Central memory CD8-positive, alpha-beta T cell (primary cell): ENCODE measurements at places on chromosomes 11 and 22.
A peak's percentile ranks its signal among the peaks of the same experiment; 100 is the strongest.

DNA sequence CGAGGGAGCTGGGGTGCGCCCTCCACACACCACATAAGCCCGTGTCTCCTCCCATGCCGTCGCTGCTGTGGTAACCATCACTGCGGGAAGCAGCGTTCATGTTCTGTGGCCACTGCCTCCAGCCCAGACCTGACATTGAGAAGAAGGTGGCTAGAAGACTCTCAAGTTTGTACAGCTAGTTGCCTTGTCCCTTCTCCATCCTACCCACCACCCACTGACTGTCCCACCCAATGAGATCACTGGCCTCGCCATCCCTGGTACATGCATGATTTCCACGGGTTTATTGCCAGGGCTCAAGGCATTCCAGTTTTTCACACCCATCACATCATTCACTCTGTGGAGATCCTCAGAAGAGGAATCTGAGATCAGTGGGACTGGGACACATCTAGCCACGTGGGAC, 33.0 kb downstream of the AHNAK start:
- no peak for DNase-seq

DNA sequence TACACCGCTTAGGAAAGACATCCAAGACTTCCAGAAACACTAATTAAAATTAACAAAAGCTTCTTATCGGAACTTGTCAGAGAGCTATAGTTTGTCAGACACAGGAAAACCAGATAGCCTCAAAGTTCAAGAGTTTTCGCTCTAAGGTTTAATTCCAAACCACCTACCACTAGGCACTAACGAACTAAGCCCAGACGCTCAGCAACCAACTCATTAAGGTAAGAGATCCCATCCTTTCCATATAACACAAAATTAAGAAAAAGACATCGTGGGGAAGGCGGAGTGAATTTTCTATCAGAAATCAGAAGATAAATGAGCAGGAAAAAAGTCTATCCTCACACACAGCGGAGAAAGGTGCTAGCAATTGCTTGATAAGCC, 382 bp downstream of the IMMP1L start:
- DNase-seq, result no peak

DNA sequence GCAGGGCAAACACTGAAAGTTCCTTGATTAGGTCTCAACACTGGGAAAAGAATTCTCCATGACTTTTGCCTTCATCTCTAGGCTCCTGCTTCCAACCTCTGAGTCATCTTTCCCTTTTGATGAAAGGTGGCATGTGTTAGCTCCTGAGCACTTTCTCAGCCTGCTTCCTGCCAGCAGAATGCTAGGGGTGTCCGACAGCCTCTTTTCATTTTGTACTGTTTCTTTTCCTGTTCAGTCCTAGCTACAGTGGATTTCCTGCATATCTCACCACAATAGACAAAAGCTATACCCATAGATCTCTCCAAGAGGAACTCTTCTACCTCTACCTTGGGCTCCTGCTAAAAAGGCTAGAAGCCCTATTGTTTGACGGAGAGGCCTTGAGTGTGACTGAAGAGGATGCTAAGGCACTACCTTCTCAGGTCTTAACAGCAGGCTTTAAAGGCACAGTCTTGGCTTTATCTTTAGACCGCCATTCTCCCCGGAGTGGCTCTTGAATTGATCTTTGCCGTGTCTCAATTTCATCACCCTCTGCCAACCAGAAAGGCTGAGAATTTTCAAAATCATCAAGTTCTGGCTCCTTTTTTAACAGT, 145.5 kb downstream of the RBFOX2 start:
- no peak for DNase-seq

DNA sequence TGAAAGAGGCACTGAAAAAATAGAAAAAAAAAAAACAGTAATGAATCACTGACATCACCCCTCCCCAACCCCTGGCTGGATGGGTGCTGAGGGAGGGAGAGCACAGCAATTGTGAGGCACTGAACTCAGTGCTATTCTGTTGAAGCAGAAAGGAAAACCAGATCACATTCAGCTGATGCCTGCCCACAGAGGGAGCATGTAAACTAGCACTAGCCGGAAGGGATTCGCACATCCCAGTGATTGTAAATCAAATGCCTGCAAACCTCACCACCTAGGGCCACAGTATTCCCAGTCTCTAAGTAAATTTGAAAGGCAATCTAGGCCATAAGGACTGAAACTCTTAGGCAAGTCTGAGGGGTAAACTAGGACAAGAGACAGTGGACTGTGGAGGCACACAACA, 772.0 kb upstream of the CCDC179 start:
- no peak for DNase-seq

- DNase-seq, result no peak
These were observed 22.9 kb downstream of the MMP13 start for GRCh38 chr11:102932678-102933077.

DNA sequence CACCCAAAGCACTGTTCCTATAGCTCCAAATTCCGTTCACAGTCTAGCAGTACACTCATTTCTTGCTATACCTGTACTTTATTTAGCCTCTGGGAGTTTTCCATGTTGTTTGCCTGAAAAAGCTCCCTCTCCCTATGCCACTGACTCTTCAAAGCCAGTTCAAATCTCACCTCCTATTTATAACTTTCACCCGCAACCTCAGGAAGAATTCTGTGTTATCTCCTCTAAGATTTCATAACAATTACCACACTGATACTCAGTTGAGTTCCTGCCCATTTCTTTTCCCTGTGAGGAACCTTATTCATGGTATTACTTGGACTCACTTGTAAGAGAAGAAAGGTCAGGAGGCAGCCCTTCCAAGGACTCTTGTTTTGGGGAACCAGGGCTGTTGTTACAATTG, 25.2 kb downstream of the GDPD4 start:
- DNase-seq, result no peak

DNA sequence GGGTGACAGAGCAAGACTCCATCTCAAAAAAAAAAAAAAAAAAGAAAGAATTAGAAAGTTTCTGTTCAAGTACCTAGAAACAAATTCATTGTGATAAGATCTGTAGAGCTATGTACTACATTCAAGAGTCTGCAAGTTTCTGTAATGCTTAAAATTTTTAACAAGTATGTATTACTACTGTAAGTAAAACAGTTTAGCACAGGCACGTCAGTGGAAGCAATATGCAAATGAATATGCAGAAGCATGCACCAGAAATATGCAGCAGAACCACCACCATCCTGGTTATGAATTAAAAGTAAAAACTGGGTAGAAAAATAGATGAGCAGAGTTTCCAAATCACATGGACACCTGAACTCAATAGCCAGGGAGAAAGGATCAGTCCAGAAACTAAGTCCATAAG, 19.3 kb downstream of the SBF2 start:
- DNase-seq, result no peak

- no peak for DNase-seq
These were observed 23.9 kb upstream of the CCDC179 start for GRCh38 chr11:22884217-22884616.

GRCh38 chr11:26777372-26777808, 55.5 kb upstream of the SLC5A12 start:
- DNase-seq, result no peak

DNA sequence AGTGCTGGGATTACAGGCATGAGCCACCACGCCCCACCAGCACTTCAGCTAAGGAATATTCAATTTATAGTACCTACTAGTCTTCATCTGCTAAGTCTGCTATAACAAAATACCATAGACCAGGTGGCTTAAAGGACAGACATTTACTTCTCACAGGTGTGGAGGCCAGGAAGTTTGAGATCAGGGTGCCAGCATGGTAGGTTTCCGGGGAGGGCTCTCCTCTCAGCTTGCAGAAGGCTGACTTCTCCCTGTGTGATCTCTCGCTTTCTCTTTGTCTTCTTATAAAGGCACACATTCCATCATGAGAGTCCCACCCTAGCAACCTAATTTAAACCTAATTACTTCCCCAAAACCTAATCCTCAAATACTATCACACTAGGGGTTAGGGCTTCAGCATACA, 433.0 kb downstream of the INSC start:
- DNase-seq, result no peak

GRCh38 chr11:727859-728748, 19.2 kb upstream of the TALDO1 start:
- DNase-seq, result peak; percentile 67

DNA sequence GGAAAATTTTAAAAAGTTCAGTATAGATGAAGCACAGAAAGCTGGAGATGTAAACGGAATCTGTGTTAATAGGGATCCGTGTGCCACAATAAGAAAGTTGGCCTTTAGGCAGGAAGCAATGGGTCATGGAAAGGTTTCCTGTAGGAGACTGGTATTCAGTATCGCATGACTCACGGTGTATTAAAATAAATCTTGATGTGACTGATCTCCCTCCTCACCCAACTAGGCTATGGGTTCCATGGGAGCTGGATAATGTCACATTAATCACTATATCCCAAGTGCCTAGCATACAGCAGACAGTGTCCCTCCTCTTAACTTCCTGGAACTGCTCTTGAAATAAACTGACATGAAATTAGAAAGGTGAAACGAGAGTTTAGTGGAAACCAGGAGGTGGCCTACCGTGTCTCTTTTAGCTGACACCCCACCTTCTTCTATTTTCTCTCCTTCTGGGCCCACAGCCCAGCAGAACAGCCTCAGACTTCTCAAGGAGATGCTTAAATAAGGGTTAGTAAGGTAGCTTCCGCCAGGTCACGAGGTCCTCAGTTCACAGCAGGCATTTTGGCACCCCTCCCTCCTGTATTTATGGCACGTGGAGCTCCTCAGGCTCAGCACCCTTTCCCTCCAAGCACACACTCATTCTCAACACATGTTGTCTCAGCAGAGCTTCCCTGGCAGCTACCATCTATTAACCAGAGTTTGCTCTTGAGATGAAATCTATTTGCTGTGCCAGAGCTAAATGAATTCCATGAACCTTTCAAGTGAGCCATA, 118.8 kb downstream of the NXPE2 start:
- no peak for DNase-seq

GRCh38 chr11:62885137-62885750, 4.5 kb downstream of the SLC3A2 start:
- no peak for DNase-seq

- no peak for DNase-seq
These were observed 285.9 kb downstream of the NTM start for GRCh38 chr11:131656179-131656838.

DNA sequence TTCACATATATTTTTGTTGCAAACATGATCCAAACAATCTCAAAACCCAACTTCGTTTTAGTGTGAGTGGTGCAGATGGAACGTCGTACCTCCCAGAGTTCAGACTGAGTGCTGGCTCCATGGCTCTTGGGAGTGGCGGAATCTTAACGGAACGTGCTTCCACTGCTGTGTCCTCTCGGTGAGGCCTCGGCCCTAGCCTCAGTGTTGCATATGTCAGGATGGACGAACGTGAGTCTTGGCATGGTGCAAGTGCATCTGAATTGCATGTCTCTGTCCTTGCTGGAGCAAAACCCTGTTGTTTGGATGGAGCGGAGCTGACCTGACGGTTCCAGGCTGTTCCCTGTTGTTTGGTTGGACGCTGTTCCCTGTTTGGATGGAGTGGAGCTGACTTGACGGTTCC, 306.8 kb downstream of the TBC1D22A start:
- DNase-seq, result no peak

DNA sequence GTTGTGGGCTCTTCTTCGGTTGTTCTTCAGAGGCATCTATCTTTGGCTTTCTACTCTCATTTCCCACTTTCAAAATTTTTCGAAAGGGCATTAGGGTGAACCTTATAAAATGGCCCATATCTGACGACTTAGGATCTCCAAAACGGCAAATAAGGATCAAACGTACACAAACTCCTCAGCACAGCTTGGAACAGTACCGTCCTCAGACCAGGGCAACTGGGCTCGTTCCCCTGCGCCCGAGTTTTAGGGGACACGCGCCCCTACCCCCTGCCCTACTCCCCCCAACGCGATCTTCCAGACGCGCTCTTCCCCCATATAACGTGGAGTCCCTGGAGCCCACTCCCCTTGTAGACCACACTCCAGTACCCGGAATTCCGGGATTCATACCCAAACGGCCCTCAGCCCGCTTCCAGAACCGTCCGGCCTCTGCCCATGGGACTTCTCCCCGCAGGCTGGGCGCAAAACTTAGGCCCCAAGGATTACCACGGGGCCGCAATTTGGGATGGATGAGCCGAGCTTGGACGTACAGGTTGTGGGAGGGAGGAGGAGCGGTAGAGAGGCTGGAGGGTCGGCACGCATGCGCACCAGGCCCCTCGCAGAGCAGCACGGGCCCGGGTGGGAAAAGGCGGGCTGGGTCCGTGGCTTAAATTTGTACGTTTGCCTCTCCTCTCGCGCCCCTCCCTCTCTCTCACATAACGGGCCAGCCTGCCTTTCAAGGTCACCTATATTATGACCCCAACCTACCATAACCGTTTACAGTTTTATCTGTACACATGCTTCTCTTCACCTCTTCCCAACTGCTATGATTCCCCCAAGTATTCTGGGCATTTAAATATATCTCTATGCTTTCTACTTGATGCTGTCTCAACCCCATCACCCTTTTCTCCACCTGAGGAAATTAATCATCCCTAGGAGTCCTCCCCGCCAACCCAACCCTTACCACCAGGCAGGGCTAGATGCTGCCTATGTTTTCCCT, 3.4 kb downstream of the CCDC89 start:
- peak; percentile 29 for DNase-seq

GRCh38 chr11:92504534-92504933, 279.9 kb downstream of the FAT3 start:
- no peak for DNase-seq

- DNase-seq, result no peak
These were observed 10.3 kb downstream of the MRPL21 start for GRCh38 chr11:68893282-68893681.

DNA sequence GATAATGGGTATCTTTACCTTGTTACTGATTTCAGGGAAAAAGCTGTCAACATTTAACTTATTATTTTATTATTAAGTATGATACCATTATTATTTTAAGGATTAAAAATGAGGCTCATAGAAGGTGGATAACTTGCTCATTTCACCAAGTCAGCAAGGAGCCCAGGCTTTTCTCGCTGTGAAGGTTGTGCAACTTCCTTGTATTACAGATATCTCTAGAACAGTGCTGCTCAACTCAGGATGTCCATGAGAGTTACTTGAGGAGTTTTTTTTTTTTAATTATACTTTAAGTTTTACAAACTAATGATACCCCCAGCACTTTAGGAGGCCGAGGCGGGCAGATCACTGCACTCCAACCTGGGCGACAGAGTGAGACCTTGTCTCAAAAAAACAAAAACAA, 98.2 kb downstream of the INSC start:
- no peak for DNase-seq

DNA sequence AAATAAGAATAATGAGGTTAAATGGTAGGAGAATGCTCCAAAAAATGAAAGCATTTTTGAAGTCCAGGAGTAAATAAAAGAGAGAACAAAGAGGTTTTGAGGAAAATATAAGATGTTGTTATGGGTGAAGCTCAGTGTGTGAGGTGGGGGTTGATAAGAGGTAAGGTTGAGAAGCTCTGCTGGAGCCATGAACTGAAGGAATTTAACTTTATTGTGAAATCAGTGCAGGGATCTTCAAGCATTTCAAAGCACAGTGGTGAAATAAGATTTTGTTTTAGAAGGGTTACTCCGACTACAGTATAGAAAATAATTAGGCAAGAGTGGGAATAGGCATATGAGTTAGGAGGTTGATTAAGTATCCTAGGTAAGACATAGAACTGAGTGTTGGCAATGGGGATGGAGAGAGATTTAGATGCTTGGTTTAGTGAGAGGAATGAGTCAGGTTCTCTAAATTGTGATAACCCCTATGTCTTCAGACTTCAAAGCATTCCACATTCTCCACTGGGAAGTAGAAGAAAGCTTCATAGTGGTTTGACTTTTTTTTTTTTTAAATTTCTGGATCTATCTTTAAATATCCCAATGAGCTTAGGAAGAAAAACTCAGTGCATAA, 403.2 kb downstream of the AASDHPPT start:
- DNase-seq, result no peak

GRCh38 chr22:17906978-17907747, 117.2 kb downstream of the MICAL3 start:
- no peak for DNase-seq

- DNase-seq, result no peak
These were observed 9.4 kb downstream of the UBQLN3 start for GRCh38 chr11:5500393-5500801.
